ENCODE measurements at places on chromosomes 11 and 22.

DNA sequence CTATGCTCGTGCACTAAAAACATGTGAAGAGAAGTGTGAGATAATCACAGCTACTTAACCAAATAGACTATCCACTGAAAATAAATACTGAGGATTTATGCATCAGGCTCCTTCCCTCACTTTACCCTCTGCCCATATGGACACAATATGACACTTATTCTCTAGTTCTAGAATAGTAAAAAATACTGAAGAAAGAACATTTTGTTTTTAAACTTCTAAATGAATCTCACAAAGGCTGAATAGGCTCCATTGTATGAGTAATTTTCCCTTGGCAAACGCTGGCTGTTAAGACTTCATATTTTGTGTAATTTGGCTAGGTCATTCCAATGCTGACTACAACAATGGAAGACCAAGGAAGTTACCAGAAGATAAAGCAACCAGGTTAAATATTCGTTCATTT is 9.9 kb downstream of the HPS5 start:
- DNase-seq = no peak

DNA sequence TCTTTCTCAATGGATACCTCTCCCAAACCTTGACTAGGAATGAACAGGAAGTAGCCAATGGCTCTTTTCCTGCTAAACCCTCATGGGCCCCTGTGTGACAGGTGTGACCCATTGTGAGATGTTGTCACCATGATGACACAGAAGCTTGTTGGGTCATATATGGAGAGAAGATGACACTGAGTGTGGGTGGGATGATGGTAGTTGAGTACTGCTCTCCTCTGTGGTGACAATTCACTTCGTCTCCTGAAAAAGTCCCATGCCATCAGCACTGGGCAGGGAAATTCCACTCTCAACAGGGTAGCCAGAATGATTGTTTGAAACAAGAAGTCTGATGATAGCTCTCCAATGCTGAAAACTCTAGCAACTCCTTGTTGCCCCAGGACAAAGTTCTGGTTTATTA is 94.0 kb upstream of the SEZ6L start:
- no peak for DNase-seq

GRCh38 chr11:102729849-102730815 is 5.4 kb upstream of the MMP8 start:
- no peak for DNase-seq

- DNase-seq = no peak
Measured at GRCh38 chr11:11387207-11387606, 34.2 kb upstream of the CSNK2A3 start.

GRCh38 chr11:132256528-132257279 is 886.3 kb downstream of the NTM start:
- DNase-seq = no peak

Data from left hindlimb (tissue), 1 donor.